Panc1 (cell line): ENCODE measurements at places on chromosomes 3 and 15. TPM values are rescaled to one million over a fixed set of nuclear protein-coding genes. Genes with fewer than 3 reads are reported as not detected.

PTX3 gene
- 2.1 TPM for total RNA-seq

SKOR1 gene
- 0.21 TPM for total RNA-seq

DNA sequence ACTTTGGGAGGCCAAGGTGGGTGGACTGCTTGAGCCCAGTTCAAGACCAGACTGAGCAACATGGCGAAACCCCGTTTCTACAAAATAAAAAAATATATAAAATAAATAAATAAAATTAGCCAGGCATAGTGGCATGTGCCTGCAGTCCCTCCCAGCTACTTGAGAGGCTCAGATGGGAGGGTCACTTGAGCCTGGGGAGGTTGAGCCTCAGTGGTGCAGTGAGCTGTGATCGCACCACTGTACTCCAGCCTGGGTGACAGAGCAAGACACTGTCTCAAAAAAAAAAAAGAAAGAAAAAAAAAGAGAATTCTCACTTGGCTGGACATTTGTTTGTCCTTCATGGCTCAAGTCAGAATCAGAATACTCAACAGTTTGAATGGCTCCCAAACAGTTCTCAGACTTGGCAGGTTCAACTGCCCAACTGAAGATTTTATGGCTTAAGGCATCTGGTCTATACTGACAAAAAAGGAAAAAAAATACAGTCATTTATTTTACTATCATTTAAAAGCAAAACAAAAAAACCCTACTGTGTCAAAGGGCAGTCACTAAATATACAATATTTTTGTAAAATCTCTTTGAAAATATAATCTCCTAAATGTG lies 106.6 kb downstream of the FBXL22 start:
- no peaks in the 10 kb centered on the region for H3K4me1 ChIP-seq
- H3K27ac ChIP-seq = no peak overlapping the region
- H3K27me3 ChIP-seq = no peaks in the 10 kb centered on the region

GRCh38 chr3:165755571-165755970 lies 81.7 kb downstream of the BCHE start:
- no peak overlapping the region for H3K4me3 ChIP-seq
- no peaks in the 10 kb centered on the region for H3K27me3 ChIP-seq
- DNase-seq = no peak
- no peaks in the 10 kb centered on the region for H3K4me1 ChIP-seq
- H3K27ac ChIP-seq = no peak overlapping the region

HDC gene
- total RNA-seq = not detected

INSYN1 gene
- total RNA-seq = 2.6 TPM

- no peaks in the 10 kb centered on the region for H3K36me3 ChIP-seq
- H3K4me3 ChIP-seq = no peak overlapping the region
- no peaks in the 10 kb centered on the region for H3K27me3 ChIP-seq
- H3K27ac ChIP-seq = no peak overlapping the region
- no peak for DNase-seq
- H3K4me1 ChIP-seq = no peaks in the 10 kb centered on the region
Measured at GRCh38 chr3:114800272-114801031, 346.6 kb downstream of the ZBTB20 start.

GRCh38 chr3:115251509-115251908 lies 104.4 kb upstream of the ZBTB20 start:
- no peak for DNase-seq
- H3K4me1 ChIP-seq = no peaks in the 10 kb centered on the region
- H3K27me3 ChIP-seq = no peaks in the 10 kb centered on the region
- H3K36me3 ChIP-seq = no peaks in the 10 kb centered on the region
- H3K27ac ChIP-seq = no peak overlapping the region

GRCh38 chr3:105905328-105905727 lies 36.5 kb upstream of the CBLB start:
- no peaks in the 10 kb centered on the region for H3K27me3 ChIP-seq
- H3K4me1 ChIP-seq = no peaks in the 10 kb centered on the region
- H3K4me3 ChIP-seq = no peak overlapping the region
- no peaks in the 10 kb centered on the region for H3K36me3 ChIP-seq
- no peak for DNase-seq

GRCh38 chr3:164620423-164620822 lies 457.9 kb downstream of the SI start:
- no peak overlapping the region for H3K4me3 ChIP-seq
- no peak for DNase-seq
- H3K27ac ChIP-seq = no peak overlapping the region
- H3K36me3 ChIP-seq = no peaks in the 10 kb centered on the region
- no peaks in the 10 kb centered on the region for H3K4me1 ChIP-seq

CHRNA7 gene
- 3.3 TPM for total RNA-seq

DUOXA2 gene
- total RNA-seq = not detected

AP3B2 gene
- total RNA-seq = 0.95 TPM

DNA sequence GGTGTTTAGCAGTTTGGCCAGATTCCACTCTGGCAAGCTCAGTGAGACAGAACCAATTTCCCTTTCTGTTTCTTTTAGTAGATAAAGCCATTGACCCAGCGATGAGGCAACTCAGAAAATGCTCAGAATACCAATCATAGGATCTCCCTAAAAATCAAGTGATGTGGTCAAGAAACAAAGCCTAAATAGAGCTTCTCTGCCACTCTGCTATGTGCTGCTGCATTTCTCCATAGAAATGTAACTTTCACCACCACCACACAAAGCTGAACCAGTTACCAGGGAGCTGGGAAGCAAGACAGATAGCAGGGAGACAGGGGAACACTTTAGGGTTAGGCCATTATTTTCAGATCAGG lies 109.8 kb downstream of the RPL22L1 start:
- no peak overlapping the region for H3K4me3 ChIP-seq
- H3K27ac ChIP-seq = peak overlapping the region; percentile 32; the same call in 1 of the 2 replicates
- H3K4me1 ChIP-seq = no peaks in the 10 kb centered on the region; the same call in 1 of the 2 replicates
- no peaks in the 10 kb centered on the region for H3K36me3 ChIP-seq
- no peaks in the 10 kb centered on the region for H3K27me3 ChIP-seq
- no peak for DNase-seq

GRCh38 chr15:79522656-79523055 lies 90.5 kb downstream of the MINAR1 start:
- H3K27ac ChIP-seq = no peak overlapping the region
- H3K36me3 ChIP-seq = no peaks in the 10 kb centered on the region
- no peak for DNase-seq
- H3K4me3 ChIP-seq = no peak overlapping the region
- peaks cover 11% of the 10 kb centered on the region for H3K27me3 ChIP-seq
- no peaks in the 10 kb centered on the region for H3K4me1 ChIP-seq

EPB42 gene
- total RNA-seq = 0.10 TPM

- H3K36me3 ChIP-seq = no peaks in the 10 kb centered on the region
- no peaks in the 10 kb centered on the region for H3K27me3 ChIP-seq
- no peak overlapping the region for H3K4me3 ChIP-seq
- no peak for DNase-seq
- H3K27ac ChIP-seq = no peak overlapping the region
- H3K4me1 ChIP-seq = no peaks in the 10 kb centered on the region
Measured at GRCh38 chr3:192860454-192860853, 57.2 kb downstream of the MB21D2 start.

GRCh38 chr15:40493089-40493840 lies 22.5 kb downstream of the CHST14 start:
- H3K4me1 ChIP-seq = no peaks in the 10 kb centered on the region
- H3K27me3 ChIP-seq = no peaks in the 10 kb centered on the region
- H3K4me3 ChIP-seq = no peak overlapping the region
- no peak for DNase-seq
- H3K27ac ChIP-seq = no peak overlapping the region

DNA sequence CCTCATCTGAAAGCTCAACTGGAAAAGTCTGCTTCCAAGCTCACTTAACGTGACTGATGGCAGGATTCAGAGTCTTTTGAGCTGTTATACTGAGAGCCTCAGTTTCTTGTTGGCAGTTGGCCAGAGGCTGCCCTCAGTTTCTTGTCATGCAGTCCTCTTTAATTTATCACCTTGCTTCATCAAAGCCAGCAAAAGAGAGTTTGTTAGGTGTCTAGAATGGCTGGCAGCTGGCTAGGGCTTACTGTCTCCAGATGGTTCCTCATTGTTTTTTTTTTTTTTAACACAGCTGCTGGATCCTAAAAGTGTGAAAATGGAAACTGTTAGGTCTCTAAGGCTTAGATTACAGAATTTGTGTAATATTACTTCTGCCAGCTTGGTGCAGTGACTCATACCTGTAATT lies 310.6 kb downstream of the PDCD6IP start:
- DNase-seq = no peak
- no peaks in the 10 kb centered on the region for H3K4me1 ChIP-seq
- no peak overlapping the region for H3K27ac ChIP-seq
- no peak overlapping the region for H3K4me3 ChIP-seq
- H3K27me3 ChIP-seq = no peaks in the 10 kb centered on the region

GRCh38 chr15:67652586-67652985 lies 110.1 kb downstream of the MAP2K5 start:
- H3K27ac ChIP-seq = no peak overlapping the region
- no peaks in the 10 kb centered on the region for H3K4me1 ChIP-seq
- no peak overlapping the region for H3K4me3 ChIP-seq
- no peaks in the 10 kb centered on the region for H3K27me3 ChIP-seq
- no peak for DNase-seq

DNA sequence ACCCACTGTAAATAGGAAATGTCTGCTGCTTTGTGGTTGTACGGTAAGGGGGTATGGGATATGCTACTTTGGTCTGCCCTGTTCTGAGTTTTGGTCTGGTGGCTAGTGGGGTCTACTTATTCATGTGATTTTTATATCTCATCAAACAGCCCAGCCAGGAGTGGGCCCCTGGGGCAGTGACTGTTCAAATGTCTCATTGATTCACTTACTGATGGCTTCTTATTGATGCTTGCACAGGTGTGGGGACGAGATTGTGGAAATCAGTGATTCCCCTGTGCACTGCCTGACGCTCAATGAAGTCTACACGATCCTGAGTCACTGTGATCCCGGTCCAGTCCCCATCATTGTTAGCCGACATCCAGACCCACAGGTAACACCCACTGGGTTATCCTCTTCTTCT lies 38.5 kb downstream of the STARD5 start:
- DNase-seq = no peak
- H3K27me3 ChIP-seq = 0 out of 2 replicates have a peak, but pooled peaks cover 3% of the 10 kb centered on the region
- H3K4me3 ChIP-seq = no peak overlapping the region
- H3K4me1 ChIP-seq = no peaks in the 10 kb centered on the region
- no peak overlapping the region for H3K27ac ChIP-seq
- no peaks in the 10 kb centered on the region for H3K36me3 ChIP-seq

DNA sequence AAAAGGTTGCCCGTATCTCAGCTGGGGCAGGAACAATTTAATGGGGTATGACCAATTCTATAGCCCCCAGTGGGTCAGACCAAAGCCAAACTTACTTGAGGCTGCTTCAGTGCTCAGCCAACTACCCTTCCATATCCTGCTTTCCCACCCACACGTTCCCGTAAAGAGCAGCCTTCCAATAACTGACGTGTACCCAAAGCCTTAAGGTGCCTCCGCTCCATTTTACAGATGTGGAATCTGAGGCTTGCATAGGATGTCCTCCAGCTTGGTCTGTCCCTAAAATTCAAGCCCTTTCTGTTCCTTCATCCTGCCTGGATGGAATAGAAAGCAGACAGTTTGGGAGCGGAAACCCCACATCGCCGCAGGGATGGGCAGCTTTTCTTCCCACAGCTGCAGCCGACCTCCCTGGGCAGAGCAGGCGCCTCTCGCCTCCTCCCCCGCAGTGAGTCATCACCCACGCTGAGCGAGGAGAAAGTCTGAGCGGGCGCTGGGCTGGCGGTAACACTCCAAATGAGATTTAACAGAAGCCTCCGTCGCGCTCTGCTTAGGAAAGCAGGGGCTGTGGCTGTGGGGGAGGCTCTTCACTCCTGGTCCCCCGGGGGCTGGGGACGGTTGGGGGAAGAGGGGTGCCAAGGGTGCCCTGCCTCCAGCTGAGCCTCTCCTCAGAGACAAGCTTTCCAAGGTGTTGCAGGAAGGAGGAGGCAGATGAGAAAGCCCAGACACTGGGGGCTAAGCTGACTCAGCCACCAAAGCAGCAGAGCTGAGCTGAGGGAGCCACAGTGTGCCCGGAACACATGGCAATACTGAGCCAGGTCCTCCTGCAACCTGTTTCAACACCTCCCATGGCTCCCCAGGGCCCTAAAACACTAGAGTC lies 57.8 kb upstream of the HRH1 start:
- H3K4me1 ChIP-seq = peaks cover 3% of the 10 kb centered on the region
- peak overlapping the region; percentile 75 for H3K27ac ChIP-seq
- no peaks in the 10 kb centered on the region for H3K27me3 ChIP-seq
- peak overlapping the region; percentile 60 for H3K4me3 ChIP-seq
- DNase-seq = no peak

GRCh38 chr15:35173444-35174118 lies 88.5 kb upstream of the NANOGP8 start:
- no peak overlapping the region for H3K4me3 ChIP-seq
- H3K36me3 ChIP-seq = no peaks in the 10 kb centered on the region
- no peak for DNase-seq

EPM2AIP1 gene
- 7.3 TPM for total RNA-seq

GRCh38 chr3:134260987-134261386 lies 10.3 kb upstream of the RYK start:
- no peaks in the 10 kb centered on the region for H3K4me1 ChIP-seq
- no peak for DNase-seq
- H3K27me3 ChIP-seq = no peaks in the 10 kb centered on the region
- no peak overlapping the region for H3K4me3 ChIP-seq

GOLGA8Q gene
- total RNA-seq = 1.1 TPM

IFRD2 gene
- 111 TPM for total RNA-seq

- H3K4me1 ChIP-seq = peaks cover 26% of the 10 kb centered on the region
- peak overlapping the region; percentile 82 for H3K27ac ChIP-seq
- H3K27me3 ChIP-seq = no peaks in the 10 kb centered on the region
- DNase-seq = no peak
Measured at GRCh38 chr3:11508346-11509172, 135.2 kb downstream of the VGLL4 start.

RETNLB gene
- total RNA-seq = not detected

DNA sequence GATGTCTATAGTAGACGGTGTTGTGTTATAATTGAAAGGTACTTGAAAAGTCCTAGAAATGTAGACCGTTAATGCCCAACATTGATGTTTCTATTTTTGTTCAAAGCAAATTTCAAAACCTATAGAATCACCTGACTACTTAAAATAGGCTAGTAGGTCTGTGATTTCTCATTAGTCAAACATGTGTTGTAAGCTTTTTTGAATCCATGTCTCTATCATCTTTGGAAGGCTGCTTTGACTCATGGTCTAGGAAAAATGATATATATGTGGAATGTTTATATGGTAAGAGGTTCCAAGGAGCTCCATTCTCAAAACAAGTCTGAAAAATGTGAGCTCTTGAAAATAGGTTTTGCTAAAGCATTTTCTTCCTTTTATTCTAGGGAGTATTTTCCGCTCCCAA lies 375.3 kb downstream of the LPP start:
- H3K36me3 ChIP-seq = no peaks in the 10 kb centered on the region
- no peak overlapping the region for H3K27ac ChIP-seq
- no peak overlapping the region for H3K4me3 ChIP-seq
- no peaks in the 10 kb centered on the region for H3K27me3 ChIP-seq
- H3K4me1 ChIP-seq = no peaks in the 10 kb centered on the region

GRCh38 chr15:101810456-101810855 lies 1.5 kb upstream of the OR4F15 start:
- no peak for DNase-seq
- no peak overlapping the region for H3K4me3 ChIP-seq
- H3K4me1 ChIP-seq = no peaks in the 10 kb centered on the region
- no peak overlapping the region for H3K27ac ChIP-seq

DNA sequence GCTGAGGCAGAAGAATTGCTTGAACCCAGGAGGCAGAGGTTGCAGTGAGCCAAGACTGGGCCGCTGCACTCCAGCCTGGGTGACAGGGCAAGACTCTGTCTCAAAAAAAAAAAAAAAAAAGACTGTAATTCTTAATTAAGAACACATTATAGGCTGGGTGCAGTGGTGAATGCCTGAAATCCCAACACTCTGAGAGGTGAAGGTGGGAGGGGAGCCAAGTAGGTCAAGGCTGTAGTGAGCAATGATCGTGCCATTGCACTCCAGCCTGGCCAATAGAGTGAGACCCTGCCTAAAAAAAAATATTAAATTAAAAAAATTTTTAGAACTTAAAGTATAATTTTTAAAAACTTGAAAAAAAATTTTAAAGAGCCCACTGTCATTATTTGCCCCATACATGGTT lies 13.4 kb upstream of the ARPIN start:
- H3K27me3 ChIP-seq = no peaks in the 10 kb centered on the region
- no peak for DNase-seq
- no peak overlapping the region for H3K4me3 ChIP-seq
- H3K4me1 ChIP-seq = no peaks in the 10 kb centered on the region
- H3K36me3 ChIP-seq = no peaks in the 10 kb centered on the region
